GM04504 (cell line): ENCODE measurements at places on chromosomes 4 and X.

- DNase-seq = no peak
Measured at GRCh38 chr4:89300499-89300898, 7.1 kb downstream of the GPRIN3 start.

DNA sequence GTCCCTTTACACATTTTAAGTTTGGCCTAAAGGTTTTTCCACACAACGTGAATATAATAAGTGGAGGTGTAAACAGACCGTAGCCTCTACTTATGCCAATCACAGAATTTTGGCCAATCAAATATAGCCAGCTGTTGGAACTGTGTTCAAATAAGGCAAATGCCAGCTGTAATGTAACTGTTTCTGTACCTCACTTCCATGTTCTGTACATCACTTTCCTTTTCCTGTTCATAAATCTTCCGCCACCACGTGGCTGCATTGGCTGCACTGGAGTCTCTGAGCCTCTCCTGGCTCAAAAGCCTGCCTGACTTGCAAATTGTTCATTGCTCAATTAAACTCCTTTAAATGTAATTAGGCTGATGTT, 105.1 kb upstream of the SMIM31 start:
- no peak for DNase-seq

GRCh38 chr4:172546782-172547181, 621.8 kb upstream of the GALNT7 start:
- DNase-seq = no peak

DNA sequence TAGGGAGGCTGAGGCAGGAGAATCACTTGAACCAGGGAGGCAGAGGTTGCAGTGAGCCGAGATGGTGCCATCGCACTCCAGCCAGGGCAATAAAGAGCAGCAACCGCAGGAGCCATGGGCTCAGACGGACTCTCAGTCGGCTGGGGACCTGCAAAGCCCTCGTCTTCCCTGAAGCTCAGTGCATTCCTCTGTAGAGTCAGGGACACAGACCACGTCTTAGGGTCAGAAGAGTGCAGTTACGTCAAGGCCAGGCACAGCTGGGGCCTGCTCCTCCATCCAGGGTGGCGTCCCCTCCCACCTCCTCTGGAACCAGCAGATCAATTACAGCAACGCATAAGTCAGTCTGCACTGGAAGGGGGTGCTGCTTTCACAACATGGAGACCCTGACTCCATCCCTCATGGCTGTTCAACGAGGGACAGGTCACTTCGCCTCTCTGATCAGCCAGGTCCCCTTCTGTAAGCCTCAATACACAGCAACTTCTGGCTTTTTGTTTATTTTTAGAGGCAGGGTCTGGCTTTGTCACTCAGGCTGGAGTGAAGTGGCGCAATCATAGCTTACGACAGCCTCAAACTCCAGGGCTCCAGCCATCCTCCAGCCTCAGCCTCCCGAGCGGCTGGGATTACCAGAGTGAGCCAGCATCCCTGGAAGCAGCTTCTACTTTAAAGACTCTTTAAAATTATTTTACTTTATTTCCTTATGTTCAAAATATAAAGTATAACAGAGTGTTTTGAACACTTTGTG, 76.4 kb downstream of the ZFYVE28 start:
- DNase-seq = no peak

- DNase-seq = no peak
Measured at GRCh38 chr4:8400632-8401325, 39.7 kb downstream of the ACOX3 start.

- no peak for DNase-seq
Measured at GRCh38 chr4:145182222-145182621, 1.8 kb upstream of the OTUD4 start.

DNA sequence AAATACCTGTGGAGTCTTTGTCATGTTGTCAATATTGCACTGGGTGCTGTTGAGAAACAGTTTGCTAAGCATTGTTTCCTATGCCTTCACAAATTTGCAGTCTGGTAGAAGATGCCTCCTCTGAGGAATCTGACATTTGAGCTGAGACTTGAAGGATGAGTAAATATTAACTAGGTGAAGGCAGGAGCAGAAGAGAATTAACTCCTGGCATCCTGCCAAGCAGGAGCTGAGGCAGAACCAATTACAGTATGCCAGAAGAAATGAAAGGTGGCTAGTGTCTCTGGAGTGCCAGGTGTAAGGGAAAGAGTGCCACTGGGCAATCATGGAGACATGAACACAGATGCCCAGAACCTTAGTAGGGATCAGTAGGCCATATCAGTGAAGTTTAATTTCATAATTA, 1778.2 kb upstream of the PCDH10 start:
- no peak for DNase-seq

- DNase-seq = no peak
Measured at GRCh38 chr4:178309890-178310289, 867.7 kb upstream of the AGA start.

DNA sequence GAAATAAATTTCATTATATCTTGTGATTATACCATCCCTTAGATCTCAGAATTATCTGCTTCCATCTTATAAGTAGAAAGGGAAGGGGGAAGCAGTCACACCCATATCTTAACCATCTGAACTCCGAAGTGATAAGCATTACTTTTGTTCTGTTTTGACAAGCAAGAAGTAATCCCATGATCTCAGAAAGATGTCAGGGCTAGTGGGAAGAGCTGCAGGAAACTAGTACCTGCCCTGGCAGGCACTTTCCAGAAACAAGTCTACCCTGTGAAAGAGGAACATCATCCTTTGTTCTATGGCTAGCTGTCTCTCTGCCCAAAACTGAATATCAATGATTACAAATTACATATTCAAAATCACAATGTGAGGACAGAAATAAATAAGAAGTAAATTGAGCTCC, 244.4 kb downstream of the SPOCK3 start:
- no peak for DNase-seq

DNA sequence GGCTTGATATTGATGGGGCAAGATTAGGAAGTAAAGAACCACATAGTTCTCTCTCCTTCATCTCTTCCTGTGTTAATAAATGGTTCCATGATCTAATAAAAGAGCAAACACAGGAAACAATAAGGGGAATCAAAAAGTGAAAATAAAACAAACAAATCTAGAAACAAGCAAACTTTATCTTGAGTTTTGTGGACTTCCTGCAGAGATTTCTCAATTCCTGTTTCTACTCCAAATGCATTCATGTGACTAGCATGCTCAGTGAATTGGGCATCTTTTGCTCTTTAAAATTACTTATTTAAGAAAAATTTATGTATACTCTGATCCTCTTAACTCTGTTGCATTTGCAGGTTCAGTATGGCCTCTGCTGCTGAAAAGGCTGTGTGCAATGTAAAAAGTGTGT, 682.0 kb downstream of the KCTD8 start:
- no peak for DNase-seq

- DNase-seq = no peak
Measured at GRCh38 chr4:89416960-89417359, 109.4 kb upstream of the GPRIN3 start.

DNA sequence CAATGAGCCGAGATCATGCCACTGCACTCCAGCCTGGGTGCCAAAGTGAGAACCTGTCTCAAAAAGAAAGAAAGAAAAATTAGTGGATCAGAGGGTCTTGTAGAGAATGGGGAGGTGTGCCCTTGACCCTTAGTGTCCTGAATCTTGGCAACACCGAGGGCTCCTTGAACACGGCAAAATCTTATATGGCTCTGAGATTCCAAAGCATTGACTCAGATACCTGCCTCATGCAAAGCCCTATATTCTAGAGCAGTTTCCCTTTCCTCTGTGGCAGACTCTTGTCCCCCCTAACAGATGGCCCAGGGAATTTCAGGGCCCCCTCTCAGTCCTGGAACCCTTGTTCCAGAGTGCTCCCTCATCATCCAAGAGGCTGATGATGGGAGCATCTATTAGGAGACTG, 6.8 kb downstream of the CLDN2 start:
- no peak for DNase-seq
